Smooth muscle cell of the brain vasculature (primary cell): ENCODE measurements at places on chromosomes 2 and 18.

- no peak for DNase-seq
These were observed 22.5 kb downstream of the C1QL2 start for GRCh38 chr2:119136093-119136492.

GRCh38 chr18:49669403-49669802 lies 107.5 kb downstream of the LIPG start:
- no peak for DNase-seq

DNA sequence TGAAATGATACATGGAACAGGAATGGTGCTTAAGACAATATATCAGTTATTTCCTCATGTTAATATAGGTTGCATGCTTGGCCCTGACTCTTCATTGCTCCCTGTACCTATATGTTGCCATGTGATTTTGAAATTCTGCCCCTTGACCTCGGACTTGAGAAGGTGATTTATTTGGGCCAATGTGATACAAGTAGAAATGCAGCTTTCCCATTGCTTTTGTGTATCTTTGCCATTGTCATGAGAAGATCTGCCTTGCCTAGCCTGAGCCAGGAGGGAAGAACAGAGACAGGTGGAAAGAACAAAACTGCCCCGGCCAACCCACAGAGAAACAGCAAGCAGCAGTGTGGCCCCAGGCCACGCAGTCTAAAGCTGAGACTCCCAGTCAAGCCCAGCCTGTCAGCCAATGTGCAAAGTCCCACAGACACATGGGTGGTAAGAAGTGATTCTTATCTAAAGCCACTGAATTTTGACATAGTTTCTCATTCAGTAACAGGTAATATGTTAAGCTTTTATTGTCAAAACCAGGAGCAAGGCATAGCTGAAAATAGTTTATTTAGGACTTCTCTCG lies 245.7 kb upstream of the RND3 start:
- no peak for DNase-seq

GRCh38 chr2:216588861-216589710 lies 44.1 kb upstream of the IGFBP2 start:
- DNase-seq = no peak

- DNase-seq = peak; percentile 75
These were observed 18.0 kb downstream of the MBP start for GRCh38 chr18:77114415-77115191.

DNA sequence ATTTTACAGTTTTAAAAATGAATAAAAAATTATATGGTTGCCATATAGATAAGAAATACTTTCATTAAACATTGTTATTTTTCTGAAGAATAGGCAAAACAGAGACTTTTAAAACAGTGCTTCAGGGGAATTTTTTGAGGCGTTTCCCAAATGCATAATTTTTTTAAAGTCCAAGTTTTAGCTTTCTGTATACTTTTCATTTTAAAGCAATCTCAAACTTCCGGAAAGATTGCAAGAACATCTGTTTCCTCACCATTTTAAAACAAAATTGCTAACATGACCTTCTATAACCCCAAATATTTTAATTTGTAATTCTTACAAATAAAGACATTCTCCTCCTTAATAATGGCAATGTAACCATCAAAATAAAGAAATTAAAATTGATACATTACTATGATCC lies 15.1 kb upstream of the MBD2 start:
- DNase-seq = no peak

- no peak for DNase-seq
These were observed 82.1 kb downstream of the CDK15 start for GRCh38 chr2:201888426-201888800.

- DNase-seq = no peak
These were observed 33.2 kb upstream of the FOSL2 start for GRCh38 chr2:28359222-28360057.

DNA sequence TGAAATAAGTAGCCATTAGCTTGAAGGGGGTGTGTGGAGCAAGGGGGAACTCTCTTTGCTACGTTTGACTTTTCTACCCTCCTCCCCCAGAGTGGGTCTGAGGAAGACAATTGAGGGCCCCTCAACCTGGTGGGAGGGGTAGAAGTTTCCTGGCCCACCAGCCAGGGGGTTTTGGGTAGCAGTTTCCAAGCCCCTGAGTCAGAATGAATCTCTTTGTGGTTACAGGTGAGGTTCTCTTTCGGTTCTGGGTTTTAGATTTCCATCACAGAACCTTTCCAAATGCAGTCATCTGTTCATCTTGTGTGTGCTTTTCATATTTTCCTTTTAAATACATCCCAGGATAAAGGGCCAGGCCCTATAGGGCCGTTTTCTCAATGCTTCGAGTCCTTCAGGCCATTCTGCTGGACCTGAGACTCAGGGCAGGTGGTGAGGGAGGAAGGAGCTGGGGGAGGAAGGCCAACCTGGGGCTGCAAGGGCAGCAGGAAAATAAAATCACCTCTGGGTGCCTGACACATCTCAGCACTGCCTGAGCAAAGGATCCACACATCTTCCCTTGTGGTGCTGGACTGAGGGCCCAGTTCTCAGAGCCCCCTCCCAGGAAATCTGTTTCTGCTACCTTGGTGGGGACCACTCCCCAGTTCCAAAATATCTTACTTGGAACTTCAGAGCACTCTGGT lies 4.7 kb downstream of the LBH start:
- no peak for DNase-seq

DNA sequence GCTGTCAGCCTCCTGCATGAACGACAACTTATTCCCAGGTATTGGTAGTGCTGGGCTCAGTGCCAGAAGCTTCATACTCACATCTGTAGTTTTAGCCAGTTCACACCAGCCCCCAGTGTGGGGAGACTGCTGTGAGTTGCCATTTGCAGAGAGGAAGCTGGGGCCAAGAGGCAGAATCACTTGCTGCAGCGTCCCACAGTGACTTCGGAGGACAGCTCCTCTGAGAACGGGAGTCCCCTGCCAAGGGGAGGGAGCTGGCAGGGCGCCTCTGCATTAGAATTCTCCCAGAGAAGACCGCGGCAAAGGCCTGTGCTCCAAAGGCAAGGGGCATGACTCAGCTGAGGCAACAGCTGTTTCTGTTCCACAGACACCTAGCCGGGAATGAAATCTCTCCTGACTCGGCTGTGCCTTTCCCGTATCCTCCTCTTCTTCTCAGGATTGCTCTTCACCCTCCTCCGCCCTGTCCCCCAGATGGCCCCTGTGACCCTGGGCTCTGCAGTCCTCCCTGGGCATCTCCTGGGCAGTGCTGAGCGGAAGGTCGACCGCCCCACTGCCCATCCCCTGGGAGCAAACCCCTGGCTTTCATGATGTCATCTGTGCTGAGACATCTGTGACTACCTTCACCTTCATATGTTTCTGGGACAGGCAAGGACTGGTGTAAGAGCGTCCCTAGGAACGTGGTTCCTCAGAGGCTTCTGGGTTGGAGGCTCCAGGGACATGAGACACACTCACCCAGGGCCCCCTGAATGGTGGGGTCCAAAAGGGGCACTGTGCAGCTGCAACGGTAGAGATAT lies 18.0 kb downstream of the MAL start:
- DNase-seq = no peak

DNA sequence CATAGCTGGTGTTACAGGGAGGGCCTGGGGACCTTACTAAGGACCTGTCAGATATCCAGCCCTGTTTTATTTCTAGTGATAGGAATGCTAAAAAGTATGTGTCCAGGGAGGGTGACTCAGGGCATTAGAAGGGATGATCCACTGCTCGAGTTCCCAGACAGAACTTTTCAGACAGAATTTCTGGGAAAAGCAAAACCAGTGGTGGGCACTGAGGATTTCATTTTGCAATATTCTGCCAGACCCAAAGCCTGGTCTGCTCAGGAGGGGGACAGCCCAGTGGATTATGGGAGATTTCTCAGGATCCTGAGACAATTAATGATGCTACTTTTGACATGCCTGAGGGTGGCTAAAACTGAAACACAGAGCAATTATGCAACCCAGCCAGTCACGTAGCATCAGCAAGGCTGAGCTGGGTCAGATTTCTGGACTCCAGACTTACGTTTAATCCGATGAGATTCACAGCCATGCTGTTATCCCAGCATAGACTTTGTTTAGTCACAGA lies 4.7 kb upstream of the KCNE4 start:
- DNase-seq = no peak

DNA sequence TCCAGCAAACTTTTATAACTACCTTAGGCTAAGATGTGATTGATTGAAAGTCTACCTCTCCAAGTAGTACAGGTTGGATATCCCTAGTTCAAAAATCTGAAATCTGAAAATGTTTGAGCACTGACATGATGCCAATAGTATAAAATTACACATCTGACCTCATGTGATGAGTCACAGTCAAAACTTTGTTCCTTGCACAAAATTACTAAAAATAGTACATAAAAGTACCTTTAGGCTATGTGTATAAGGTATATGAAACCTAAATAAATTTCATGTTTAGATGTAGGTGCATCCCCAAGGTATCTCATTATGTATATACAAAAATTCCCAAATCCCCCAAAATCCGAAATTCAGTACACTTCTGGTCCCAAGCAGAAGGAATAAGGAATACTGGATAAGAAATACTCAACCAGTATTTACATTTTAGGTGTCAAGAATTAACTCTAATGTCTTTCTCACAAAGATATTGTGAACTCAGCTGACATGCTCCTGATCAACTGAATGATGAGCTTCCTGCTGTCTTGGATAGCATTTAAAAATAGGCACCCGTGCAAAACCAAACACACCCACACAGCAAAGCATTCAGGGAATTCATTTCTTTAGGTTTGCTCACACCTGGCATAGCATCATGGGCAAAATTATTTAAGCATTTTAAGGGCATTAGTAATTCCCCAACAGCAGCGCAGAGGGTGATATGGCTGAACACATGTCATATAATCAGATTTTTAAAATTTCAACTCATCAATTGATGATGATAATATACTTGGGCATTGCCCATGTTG lies 497.4 kb upstream of the MEIS1 start:
- no peak for DNase-seq

- no peak for DNase-seq
These were observed 5.4 kb downstream of the KHK start for GRCh38 chr2:27091746-27092695.

GRCh38 chr2:188076149-188077056 lies 215.3 kb upstream of the GULP1 start:
- DNase-seq = no peak

DNA sequence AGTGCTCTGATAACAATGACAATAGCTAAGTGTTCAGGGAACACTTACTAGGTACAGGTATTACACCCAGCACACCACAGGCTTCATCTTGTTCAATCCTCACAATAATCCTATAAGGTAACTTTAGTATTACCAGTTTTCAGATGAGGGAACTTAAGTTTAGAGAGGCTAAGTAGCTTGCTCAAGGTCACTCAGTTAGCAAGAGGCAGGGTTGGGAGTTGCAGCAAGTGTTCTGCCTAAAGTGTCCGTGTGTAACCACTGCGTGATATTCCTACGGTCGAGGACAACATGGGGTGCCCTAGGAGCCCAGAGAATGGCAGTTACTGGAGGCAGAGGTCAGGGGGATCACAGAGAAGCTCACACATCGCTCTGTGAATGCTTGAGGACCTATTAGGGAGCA lies 30.2 kb upstream of the EGR4 start:
- no peak for DNase-seq

GRCh38 chr2:111207851-111208250 lies 87.1 kb downstream of the BCL2L11 start:
- no peak for DNase-seq

DNA sequence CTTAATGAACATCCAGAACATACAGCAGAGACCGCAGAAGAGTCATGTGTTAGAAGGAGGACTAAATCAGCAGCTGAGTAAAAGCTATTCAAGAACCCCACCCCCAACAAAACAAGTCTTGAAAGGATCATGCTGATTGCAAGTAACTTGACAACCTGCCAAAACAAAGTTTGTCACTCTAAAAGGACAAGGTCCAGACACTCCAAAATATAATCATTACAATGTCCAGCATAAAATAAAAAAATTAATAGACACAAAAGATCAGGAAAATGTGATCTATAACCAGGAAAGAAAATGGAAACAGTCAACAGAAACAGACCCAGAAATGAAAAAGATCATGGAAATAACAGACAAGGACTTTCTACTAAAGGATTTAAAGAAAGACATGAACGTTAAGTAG lies 28.5 kb downstream of the CCDC88A start:
- no peak for DNase-seq

DNA sequence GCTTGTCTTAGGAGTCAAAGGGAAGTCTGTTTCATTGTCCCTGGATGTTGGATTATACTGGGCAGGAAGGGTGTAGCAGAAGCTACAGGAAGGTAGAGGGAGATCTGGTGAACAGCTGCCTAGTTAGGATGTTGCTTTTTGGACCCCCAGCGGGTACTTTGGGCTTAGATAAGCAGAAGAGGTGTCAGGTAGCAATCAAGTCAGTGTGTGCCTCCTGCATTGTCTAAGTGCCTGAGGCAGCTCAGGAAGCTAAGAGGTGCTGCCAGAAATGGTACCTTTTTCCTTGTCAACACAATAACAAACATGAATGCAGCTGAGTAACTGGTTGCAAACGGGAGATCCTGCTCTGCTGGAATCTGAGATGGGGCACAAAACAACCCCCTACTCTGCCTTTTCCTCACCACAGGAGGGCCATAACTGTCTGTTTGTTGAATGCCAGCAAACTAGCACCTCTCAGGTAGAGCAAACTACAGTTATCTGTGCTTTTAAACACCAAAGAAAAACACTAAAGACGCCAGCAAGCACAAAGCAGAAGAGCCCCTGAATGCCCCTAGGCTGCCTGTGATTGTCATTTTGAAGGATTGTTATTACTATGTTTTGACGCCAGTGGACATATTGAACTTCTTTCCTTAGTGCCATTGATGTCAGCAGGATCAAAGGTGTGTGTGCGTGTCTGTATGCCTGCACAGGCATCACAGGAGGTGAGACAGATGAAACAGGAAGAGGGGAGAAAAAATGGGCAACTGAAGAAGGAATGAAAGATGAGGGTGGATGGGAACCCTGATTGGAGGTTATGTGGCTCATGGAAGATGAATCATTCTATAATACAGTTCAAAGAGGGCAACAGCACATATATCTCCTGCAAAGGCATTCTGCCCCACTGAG lies 151.4 kb downstream of the ETAA1 start:
- DNase-seq = no peak

DNA sequence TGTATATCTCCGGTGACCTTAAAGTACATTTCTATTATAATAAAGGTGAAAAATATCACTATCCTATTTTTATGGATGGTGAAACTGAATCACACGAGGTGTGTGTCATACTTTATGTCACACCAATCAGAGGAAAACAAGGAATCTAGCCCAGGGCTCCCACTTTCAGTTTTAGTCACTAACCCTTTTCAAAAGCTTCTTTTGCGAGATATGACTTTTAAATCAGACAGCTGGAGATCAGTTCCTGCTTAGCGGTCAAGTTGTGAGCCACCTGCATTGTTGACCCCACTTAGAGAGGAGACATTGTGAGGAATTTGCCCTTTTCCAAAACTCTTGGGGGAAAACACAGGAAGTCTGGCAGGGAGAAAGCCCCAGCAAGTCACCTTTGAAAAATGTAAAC lies 70.5 kb downstream of the CPS1 start:
- DNase-seq = no peak

GRCh38 chr2:458425-458815 lies 170.5 kb upstream of the ALKAL2 start:
- no peak for DNase-seq

DNA sequence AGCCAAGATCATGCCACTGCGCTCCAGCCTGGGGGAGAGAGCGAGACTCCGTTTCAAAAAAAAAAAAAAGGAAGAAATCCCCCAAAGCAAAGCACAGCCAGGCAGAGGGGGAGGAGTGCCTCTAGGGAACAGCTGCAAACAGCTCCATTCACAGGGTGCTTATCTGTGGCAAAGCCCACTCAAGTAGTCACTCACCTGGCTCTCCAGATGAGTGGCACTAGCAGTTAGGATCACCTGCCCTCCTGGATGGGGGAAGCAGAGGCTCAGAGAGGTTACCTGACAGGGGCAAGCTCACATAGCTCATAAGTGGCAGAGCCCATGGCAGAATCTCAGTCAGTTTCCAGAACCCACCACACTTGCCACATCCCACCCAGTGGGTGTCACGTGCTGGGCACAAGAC lies 30.3 kb downstream of the TFCP2L1 start:
- DNase-seq = no peak
